Left ventricle myocardium inferior (tissue), 1 donor: ENCODE measurements at places on chromosomes 3 and 15. TPM values are rescaled to one million over a fixed set of nuclear protein-coding genes. Genes with fewer than 3 reads are reported as not detected.
A peak's percentile ranks its signal among the peaks of the same experiment; 100 is the strongest.

ZNF639 gene
- total RNA-seq = 28.8 TPM

FSD2 gene
- 108 TPM for total RNA-seq

CD96 gene
- total RNA-seq = 0.33 TPM

CHRNA7 gene
- 0.60 TPM for total RNA-seq

NANOGP8 gene
- not detected for total RNA-seq

SYNPR gene
- 0.93 TPM for total RNA-seq

TUSC7 gene
- not detected for total RNA-seq

PDZRN3 gene
- total RNA-seq = 114 TPM

SMCO1 gene
- 73.0 TPM for total RNA-seq

DNA sequence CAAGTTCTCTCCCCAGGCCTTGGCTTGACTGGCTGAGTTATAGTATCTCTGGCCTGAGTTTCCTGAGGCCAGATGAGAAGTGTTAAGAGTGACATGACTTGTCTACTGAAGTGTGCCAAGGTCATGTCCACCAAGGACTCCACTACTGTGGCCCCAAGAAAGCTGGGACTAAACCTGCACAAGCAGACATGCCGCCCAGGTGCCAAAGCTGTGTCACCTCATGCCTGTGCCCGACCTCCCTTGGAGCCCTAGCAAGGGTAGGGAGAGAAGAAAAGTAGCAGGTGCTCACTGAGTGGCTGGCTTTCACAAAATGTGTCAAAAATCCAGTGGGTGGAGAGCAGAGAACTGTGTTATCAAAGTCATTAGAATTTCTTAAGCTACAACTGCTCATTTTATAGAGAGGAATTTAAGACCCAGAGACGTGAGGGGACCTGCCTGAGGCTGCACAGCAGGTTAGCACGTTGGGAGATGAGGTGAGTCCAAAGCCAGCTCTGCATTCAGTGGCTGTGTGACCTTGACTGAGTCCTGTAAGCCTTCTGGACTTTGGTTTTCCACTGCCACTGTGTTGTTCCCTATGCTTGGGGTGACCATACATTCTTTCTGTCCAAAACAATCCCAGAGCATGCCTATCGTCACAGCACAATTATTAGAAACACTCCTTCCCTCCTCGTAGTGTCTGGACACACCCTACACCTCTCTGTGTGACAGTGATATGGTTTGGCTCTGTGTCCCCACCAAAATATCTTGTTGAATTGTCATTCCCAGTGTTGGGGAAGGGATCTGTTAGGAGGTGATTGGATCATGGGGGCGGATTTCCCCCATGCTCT, 5.0 kb upstream of the LYSMD4 start:
- no peak overlapping the region for H3K27ac ChIP-seq
- no peaks in the 10 kb centered on the region for H3K4me1 ChIP-seq
- no peaks in the 10 kb centered on the region for H3K27me3 ChIP-seq
- DNase-seq = no peak
- H3K4me3 ChIP-seq = no peak overlapping the region
- no peaks in the 10 kb centered on the region for H3K36me3 ChIP-seq

- H3K27ac ChIP-seq = no peak overlapping the region
- H3K4me3 ChIP-seq = no peak overlapping the region
- DNase-seq = no peak
- H3K36me3 ChIP-seq = no peaks in the 10 kb centered on the region
- peaks cover 8% of the 10 kb centered on the region for H3K4me1 ChIP-seq
- H3K27me3 ChIP-seq = no peaks in the 10 kb centered on the region
These were observed 27.3 kb upstream of the PLA2G4D start for GRCh38 chr15:42121682-42122081.

DNA sequence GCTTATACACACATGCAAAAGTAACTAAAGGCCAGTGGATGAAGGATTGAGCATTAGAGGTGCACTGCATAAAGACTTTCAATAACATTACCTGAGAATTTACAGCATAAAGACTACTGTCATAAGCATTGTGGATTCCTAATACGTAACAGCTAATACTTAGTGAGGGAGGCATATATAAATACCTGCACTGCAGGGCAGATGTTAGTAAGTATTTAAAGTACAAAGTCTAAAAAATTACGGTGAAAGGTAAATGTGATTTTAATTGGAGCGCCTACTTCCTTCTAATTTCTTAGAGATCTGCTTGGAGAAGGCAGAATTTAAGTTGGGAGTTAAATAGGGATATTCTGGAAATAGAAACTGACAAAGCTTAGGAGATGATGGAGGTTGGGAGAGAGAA, 25.4 kb upstream of the TRPM7 start:
- peaks cover 53% of the 10 kb centered on the region for H3K4me1 ChIP-seq
- peaks cover 16% of the 10 kb centered on the region for H3K36me3 ChIP-seq
- H3K27me3 ChIP-seq = no peaks in the 10 kb centered on the region

- H3K27ac ChIP-seq = no peak overlapping the region
- no peak overlapping the region for H3K4me3 ChIP-seq
- no peaks in the 10 kb centered on the region for H3K27me3 ChIP-seq
- no peak for DNase-seq
- H3K36me3 ChIP-seq = no peaks in the 10 kb centered on the region
These were observed 308.2 kb downstream of the ULK4 start for GRCh38 chr3:41653571-41654239.

DNA sequence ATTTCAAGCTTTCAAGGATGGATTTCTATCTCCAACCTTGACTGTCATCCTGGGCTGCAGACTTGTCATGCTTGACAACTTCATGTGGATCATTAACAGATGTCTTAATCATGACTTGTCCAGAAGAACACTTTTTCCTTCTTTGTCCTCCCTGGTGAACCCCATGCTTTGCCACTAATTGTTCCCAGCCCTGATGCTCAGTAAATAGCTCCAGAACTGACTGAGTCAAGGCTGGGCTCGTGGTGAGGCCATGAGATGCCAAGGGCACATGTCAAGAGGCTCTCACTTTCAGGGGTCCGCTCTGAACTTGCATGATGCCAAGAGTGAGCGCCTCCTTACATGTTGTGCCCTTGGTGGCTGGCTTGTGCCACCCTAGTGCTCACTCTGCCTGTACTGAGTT, 48.9 kb upstream of the KY start:
- H3K36me3 ChIP-seq = no peaks in the 10 kb centered on the region
- no peak for DNase-seq
- H3K4me3 ChIP-seq = no peak overlapping the region
- H3K27me3 ChIP-seq = no peaks in the 10 kb centered on the region

GRCh38 chr15:22786868-22787698, 639 bp downstream of the NIPA1 start:
- no peaks in the 10 kb centered on the region for H3K27me3 ChIP-seq
- H3K36me3 ChIP-seq = peaks cover 10% of the 10 kb centered on the region
- peak overlapping the region; percentile 89 for H3K4me3 ChIP-seq
- H3K4me1 ChIP-seq = peaks cover 23% of the 10 kb centered on the region

DNA sequence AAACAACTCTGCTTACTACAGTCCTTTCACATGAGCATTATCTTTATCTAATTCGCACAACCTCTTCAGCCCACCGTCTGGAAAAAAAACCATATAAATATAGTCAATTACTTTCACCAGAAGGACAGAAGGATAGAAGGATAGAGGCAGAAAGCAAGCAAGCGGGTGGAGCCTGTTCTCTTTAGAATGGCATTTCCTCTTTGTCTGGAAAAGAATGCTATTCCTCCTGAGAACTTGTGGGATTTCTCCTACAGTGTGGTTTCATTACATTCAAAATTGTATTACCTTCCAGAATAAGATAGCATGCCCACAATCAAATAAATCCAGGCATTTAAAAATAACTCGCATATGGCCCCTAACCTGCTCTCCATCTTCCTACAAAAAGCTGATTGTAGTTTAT, 23.1 kb downstream of the SLC30A4 start:
- no peaks in the 10 kb centered on the region for H3K27me3 ChIP-seq
- no peak overlapping the region for H3K4me3 ChIP-seq
- H3K27ac ChIP-seq = no peak overlapping the region

- H3K27ac ChIP-seq = no peak overlapping the region
- peak; percentile 69 for DNase-seq
- H3K4me1 ChIP-seq = peaks cover 25% of the 10 kb centered on the region
These were observed 406 bp upstream of the GABRB3 start for GRCh38 chr15:26773067-26773877.

GRCh38 chr3:57942872-57943283, 65.3 kb upstream of the FLNB start:
- H3K27ac ChIP-seq = peak overlapping the region; percentile 72
- H3K27me3 ChIP-seq = no peaks in the 10 kb centered on the region
- H3K36me3 ChIP-seq = no peaks in the 10 kb centered on the region
- DNase-seq = peak; percentile 58

DNA sequence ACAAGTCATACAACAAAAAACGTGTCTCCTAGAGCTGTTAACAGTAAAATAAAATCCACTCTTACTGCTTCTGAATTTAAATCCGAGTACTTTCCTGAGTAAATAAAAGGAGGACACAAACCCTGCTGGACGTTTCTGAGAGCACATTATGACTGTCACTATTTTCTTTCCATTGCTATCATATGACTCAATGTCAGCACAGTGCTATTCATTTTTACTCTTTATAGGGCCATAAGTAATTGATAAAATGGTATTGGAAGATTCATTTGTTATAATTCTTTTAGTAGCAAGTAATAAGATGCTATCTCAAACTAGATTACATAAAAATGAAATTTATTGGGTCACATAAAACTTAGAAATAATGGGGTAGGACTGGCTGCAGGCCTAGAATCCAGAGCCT, 68.6 kb downstream of the ALCAM start:
- no peaks in the 10 kb centered on the region for H3K27me3 ChIP-seq
- no peak overlapping the region for H3K27ac ChIP-seq
- H3K36me3 ChIP-seq = no peaks in the 10 kb centered on the region

- H3K27me3 ChIP-seq = peaks cover 9% of the 10 kb centered on the region
- no peak overlapping the region for H3K27ac ChIP-seq
- peaks cover 25% of the 10 kb centered on the region for H3K4me1 ChIP-seq
- no peak for DNase-seq
- H3K4me3 ChIP-seq = no peak overlapping the region
These were observed 49.0 kb upstream of the DUT start for GRCh38 chr15:48282216-48282615.

GRCh38 chr3:142960322-142960850, 3.1 kb downstream of the PAQR9 start:
- peaks cover 65% of the 10 kb centered on the region for H3K27me3 ChIP-seq
- peak overlapping the region; percentile 63 for H3K27ac ChIP-seq
- H3K4me1 ChIP-seq = peaks cover 56% of the 10 kb centered on the region
- H3K36me3 ChIP-seq = no peaks in the 10 kb centered on the region
- no peak for DNase-seq

- H3K27ac ChIP-seq = no peak overlapping the region
- H3K36me3 ChIP-seq = peaks cover 63% of the 10 kb centered on the region
- peaks cover 5% of the 10 kb centered on the region for H3K4me1 ChIP-seq
- no peak overlapping the region for H3K4me3 ChIP-seq
- no peak for DNase-seq
These were observed 139.1 kb downstream of the CBLB start for GRCh38 chr3:105729667-105730066.
